ENCODE measurements at places on chromosomes 2 and 18.

- no peak for DNase-seq
Measured at GRCh38 chr2:136135921-136136906, 18.3 kb upstream of the CXCR4 start.

- DNase-seq = no peak
Measured at GRCh38 chr2:8392098-8392866, 289.6 kb upstream of the ID2 start.

DNA sequence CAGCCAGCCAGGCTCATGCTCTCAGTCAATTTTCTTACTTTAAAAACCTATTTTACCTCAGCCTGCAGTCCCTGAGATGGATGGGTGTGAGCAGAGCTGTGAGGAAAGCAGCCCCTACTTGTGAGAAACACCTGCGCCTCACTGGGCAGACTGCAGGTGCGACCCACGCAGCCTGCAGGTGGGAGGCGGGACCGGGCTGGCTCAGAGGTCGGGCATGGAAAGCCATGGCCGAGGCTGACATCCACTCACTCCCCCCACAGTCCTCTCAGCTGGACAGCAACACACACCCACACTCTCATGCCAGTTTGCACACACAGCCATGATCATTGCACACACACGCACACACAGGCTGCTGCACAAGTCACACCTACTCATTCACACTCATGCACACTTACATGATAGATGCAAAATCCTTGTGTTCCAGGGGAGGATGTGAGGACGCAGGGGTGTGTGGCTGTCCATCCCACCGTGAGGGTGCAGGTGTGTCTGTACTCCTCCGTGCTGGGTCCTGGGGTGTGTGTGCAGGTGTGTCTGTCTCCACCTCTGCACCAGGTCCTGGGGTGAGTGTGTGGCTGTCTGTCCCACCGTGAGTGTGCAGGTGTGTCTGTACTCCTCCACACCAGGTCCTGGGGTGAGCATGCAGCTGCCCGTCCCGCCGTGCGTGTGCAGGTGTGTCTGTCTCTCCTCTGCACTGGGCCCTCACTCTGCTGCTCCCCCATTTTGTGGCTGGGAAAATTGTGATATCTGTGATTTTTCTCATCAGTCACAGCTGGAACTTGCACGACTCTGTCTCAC, 166.5 kb downstream of the RTP5 start:
- DNase-seq = no peak

- no peak for DNase-seq
Measured at GRCh38 chr2:98637401-98638147, 29.2 kb downstream of the UNC50 start.

DNA sequence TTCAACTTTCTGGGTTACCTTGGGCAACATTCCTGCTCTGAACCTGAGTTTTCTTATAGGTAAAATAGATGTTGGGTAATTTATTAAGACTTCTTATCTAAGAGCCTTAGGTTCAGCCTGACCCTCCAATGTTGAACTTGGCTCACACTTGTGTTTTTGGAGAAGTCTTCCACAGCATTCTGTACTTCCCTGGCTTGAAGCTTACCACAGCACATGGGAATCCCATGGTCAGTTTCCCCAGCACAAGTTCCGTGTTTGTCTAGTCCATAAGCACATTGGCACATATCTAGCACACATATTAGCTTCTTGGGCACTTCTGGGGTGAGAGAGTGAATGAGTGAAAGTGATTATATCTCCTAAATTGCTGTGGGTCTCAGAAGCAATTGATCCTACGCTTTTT, 782.5 kb upstream of the HS6ST1 start:
- DNase-seq = no peak

DNA sequence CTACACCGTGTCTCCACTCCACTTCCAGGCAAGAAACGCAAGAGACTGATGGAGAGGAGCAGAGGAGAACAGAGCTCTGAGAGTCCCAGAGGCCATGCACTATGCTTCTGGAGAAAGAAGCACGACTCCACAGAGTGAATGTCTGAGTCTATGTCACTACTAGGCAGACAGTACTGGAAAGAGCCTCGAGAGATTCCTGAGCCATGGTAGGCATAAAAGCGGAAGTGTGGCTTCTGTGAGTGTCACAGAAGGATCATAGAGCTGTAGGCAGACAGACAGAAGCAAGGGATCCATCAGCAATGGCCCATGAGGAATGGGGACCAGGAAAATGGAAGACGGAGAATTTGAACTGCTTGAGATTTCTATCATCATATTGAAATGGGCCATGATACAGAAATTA, 542.6 kb downstream of the ZEB2 start:
- DNase-seq = no peak

- DNase-seq = no peak
Measured at GRCh38 chr2:72089028-72089427, 58.6 kb downstream of the CYP26B1 start.

GRCh38 chr2:119113489-119113770, 45.1 kb downstream of the C1QL2 start:
- DNase-seq = no peak

GRCh38 chr18:32257084-32257785, 67.4 kb downstream of the MEP1B start:
- no peak for DNase-seq

DNA sequence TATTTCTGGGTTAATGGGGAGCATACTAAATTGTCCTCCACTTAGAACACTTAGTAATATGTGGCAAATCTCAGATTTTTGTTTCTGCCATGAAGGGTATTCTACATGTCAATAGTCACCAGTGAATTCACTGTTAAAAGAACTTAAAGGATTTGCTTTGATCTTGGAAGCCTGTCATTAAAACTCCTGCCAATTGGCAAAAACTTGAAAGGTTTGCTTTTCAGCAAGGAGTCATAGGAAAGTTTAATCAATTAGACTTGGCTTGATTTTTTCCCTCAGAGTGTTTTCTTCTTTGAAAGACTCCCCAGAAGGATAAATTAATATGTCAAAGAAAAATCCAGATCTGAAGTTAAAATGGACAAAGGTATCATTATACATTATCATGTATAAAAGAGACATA, 671.9 kb upstream of the PKDCC start:
- DNase-seq = no peak

DNA sequence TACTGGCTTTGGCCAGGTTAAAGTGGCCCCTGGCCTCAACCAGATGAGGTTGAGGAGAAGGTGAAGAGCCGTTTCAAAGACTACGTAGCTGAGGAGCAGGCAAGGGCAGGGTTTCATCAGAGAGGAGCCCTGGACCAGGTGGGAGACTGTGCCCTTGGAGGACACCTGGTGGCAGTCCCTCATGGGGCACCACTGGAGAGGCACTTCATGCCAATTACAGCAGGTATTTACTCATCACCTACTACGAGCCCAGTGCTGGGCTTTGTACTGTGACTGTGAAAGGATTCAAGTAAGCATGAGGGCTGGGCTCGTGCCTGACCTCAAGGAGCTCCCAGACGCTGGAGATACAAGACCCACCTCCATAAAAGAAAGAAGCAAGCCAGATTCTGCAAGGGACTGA, 37.6 kb downstream of the SMAD7 start:
- no peak for DNase-seq

DNA sequence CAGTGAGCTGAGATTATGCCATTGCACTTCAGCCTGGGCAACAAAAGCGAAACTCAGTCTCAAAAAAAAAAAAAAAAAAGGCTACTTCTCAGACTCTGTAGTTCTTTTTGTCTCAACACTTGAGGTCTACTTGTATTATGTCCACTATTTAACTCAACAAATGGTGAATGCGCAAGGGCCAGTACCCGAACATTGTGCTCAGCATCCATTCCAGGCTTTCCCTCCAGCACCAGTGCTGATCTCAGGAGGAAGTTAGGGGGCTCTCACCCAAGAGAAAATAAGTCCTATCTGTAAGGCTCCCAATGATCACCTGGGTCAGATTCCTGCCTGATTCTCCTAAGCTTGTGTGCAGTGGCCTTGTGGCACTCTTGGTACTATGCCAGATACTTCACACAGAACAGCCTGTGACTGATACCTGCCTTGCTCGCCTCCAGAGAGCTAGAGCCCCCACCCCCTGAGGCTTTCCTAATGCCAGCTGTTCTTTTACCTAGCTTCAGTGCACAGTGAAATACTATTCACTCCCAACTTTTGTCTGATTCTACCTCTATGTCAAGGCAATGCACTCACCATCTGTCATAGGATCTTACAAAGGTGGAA, 74.9 kb downstream of the INO80D start:
- DNase-seq = no peak

DNA sequence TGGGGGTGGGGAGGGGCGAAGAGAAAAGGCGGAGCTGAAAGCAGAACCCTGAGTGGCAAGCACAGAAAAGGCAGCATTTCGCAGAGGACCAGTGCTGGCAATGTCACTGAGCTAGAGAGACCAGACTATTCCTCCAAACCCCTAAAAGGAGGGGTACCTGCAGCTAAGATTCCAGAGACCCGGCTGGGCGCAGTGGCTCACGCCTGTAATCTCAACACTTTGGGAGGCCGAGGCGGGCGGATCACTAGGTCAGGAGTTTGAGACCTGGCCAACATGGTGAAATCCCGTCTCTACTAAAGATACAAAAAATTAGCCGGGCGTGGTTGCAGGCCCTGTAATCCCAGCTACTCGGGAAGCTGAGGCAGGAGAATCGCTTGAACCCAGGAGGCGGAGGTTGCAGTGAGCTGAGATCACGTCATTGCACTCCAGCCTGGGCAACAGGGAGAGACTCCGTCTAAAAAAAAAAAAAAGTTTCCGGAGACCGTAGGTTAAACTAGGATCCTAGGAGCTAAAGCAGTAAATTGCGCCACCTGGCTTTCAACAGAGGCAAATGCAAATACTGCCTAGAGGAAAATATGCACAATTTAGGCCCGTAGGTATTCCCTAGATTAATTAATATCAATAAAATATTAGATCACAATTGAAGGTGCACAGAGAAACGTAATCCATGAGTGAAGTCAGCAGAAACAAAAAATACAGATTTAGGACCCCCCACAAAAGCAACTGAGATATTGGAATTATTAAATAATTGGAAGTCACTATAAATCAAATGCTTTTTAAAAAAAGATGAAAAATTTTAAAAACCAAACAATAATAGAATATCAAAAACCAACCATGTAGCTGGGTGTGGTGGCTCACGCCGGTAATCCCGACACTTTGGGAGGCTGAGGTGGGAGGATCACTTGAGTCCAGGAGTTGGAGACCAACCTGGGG, 4.9 kb downstream of the UCN start:
- DNase-seq = peak; percentile 37

Measured in NCI-H187 (cell line).